ENCODE measurements at places on chromosomes 4 and X.

- no peak for DNase-seq
Observed at GRCh38 chr4:39732728-39733127, 34.8 kb downstream of the UBE2K start.

DNA sequence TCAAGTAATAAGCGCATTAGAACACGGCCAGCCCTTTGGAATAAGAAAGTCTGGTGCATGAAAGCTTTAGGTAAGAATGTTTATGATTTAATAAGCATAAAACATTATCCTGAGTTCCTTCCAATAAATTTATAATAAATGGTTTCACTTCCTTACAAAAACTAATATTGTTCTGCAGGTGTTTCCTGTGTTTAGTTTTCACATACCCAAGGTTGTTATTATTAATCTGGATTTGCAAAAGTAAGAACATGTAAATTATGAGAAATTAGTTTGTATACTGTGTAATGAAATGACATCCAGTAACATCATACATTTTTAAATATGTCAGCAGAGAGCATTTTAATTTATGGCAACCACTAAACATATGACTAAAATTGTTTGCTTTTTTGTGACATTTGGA, 72.1 kb downstream of the BANK1 start:
- no peak for DNase-seq

- peak; percentile 18 for DNase-seq
Observed at GRCh38 chr4:113901994-113902787, 77.3 kb downstream of the ARSJ start.

DNA sequence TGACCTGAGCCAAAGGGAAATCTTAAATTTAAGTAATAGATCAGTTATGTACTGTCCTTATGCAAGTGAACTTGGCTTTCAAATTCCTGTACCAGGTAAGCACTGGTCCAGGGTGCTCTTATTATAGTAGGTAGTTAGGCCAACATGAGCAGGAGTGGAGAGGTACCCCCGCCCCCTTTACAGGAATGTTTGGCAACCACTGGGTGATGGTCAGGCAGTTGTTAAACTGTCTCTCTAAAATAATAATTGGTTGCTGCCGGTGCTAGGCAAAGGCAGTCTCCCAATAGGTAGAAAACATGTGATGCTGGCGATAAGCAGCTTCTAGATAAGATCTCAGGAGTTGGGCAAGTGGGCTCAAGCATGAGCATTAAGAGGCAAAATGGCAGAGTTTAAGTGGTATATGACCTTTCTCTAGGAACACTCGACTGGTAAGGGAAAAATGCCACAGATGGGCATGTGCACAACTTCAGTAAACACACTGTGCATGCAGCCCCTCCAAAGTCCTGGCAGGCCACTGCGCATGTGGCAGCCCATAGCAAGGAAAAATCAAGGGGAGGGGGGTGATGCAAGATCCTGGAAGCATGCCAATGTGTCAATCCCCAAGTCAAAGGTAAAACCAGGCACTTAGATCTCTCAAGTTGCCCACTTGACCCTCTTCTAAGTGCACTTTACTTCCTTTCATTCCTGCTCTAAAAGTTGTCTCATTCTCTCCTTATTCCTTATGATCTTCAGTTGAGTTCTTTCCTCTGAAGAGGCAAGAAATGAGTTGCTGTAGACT, 1239.7 kb downstream of the C4orf33 start:
- no peak for DNase-seq

GRCh38 chr4:173365359-173365996, 5.3 kb upstream of the SAP30 start:
- no peak for DNase-seq

DNA sequence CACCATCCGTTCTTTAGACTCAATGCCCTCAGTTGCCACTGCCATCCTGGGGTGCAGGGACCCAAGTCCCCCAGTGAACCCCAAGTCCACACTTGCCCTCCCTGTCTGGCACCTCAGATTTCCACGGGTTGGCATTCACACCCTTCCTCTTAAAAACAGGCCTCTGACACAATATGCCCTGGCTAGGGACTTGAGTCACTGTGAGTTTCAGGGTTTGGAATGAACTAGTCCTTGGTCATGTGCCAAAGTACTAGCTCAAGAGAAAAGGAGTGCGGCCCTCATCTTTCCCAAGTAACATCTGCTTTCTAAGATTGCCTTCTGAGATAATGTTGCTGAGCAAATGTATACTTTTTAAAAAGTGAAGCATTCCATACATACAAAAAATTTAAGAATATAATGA, 134.0 kb downstream of the MID1 start:
- no peak for DNase-seq

DNA sequence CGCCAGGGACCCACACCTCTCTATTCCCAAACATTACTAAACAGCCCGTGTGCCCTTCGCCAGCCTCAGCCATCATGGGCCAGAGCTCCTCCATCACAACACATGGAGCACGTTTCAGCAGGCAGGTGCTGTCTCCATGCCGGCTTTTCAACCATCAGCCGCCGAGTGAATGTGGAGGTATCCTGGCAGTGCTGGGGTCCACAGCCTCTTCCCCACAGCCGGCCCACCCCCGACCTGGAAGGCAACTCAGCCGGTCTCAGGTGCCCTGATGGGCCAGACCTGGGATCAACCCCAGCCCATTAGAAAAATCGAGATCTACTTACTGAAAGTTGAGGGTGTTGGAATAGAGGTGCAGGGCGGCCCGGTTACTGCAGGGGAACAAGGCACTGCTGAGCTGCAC, 3.1 kb downstream of the NAA10 start:
- DNase-seq = no peak

GRCh38 chr4:7843831-7844593, 95.6 kb downstream of the AFAP1 start:
- DNase-seq = peak; percentile 58

DNA sequence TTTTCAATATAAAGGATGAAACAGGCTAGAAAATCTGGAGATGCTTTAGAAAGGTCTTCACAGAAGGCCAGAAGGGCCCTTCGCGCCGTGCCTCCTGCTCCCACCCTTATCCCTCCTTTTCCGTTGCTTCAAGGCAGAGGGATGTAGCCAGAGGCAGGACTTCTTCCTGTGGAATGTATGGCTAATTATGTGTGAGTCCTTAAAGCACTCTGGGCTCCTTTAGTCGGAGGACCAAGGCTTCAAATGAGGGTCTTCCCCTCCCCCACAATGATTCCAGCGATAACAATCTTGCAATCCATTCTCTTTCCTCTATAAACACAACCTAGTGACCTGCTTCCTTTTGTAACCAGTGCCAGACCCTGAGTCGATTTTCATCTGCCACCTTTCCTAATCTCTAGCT, 103.5 kb downstream of the GPC3 start:
- DNase-seq = no peak

GRCh38 chr4:58761563-58761962, 1651.4 kb upstream of the IGFBP7 start:
- DNase-seq = no peak

GRCh38 chr4:138775890-138776289, 239.7 kb upstream of the NOCT start:
- DNase-seq = no peak

DNA sequence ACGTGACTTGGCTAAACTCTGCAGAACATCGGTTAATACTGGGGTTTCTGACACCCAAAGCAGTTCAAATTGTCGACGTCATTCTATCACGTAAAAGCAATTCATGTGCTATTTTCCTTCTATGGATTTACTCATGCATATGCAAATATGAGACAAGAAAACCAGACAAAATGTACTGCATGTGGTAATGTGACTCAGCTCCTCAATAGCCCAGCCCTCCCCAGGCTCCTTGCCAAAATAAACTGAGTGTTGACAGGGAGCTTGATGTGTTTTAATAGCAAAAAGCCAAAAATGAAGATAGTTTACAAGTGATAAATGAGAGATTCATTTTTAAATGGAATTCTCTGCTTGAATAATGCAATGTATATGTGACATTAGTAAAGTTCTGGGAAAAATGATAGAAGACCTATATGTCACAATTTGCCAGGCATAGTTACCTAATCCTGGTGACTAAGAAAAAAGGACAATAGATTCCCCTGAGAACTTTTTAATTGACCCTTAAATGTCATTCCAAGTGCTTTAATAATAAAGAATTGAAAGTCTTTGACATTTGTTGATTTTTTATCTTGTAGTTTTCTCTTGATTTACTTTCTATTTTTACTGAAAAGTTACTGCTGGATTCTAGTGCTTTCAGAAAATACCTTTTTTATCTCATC, 1700.6 kb upstream of the TENM3 start:
- DNase-seq = no peak

DNA sequence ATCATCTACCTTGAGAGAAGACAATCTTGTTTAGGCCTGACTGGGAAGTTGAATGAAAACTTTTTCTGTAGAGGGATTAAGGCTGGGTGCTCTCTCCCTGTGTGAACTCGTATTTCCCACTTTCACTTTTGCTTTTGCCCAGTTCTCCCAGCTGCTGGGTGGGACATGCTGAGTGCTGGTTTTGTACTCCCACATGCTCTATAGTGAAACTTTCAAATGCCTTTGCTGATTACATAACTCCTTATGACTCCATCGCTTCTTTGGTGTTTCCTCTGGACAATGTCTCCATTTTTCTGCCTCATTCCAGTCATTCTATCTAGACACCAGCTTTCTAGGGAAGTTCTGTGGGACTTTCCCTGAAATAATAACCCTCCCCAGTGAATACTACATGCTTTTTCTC, 100.5 kb downstream of the CLNK start:
- DNase-seq = no peak

GRCh38 chr4:53371843-53372521, 5.5 kb upstream of the FIP1L1 start:
- no peak for DNase-seq

DNA sequence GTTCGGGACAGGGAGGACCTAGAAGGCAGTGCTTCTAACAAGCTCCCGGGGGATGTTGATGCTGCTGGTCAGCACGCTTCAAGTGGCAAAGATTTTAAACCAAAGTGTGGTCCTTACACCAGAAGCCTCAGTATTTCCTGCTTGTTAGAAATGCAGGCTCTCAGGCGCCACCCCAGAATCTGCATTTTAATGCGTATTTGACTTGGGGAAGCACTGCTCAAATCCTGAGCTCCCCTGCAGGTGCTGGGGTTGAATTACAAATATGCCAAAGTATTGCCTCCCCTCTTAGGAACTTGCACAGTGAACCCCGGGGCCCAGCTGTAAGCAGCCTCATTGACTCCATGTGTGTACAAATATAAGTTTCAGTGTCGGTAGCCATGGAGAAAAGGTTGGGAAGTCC, 70.8 kb upstream of the RAI2 start:
- DNase-seq = no peak

DNA sequence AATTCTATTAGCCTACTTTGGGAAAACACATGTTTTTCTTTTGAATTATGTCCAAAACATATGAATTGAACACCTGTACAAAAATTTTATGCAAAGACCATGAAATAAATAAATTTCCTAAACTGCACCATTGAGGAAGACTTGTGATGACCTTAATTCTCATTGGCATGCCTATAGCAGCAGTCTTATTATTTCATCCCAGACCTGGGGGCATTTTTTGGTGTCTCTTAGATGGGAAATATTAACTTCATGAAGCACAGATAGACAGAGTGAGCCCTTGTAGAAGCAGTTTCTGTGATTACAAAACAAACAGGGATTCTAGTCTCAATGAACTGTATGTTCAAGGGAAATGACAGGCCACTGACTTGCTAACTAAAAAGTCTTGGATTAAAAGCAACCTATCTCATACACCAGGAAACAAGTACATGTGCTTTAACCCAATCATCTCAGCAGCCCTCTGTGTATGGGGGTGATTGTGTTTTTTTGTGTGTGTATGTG, 32.0 kb upstream of the HPGD start:
- DNase-seq = no peak

DNA sequence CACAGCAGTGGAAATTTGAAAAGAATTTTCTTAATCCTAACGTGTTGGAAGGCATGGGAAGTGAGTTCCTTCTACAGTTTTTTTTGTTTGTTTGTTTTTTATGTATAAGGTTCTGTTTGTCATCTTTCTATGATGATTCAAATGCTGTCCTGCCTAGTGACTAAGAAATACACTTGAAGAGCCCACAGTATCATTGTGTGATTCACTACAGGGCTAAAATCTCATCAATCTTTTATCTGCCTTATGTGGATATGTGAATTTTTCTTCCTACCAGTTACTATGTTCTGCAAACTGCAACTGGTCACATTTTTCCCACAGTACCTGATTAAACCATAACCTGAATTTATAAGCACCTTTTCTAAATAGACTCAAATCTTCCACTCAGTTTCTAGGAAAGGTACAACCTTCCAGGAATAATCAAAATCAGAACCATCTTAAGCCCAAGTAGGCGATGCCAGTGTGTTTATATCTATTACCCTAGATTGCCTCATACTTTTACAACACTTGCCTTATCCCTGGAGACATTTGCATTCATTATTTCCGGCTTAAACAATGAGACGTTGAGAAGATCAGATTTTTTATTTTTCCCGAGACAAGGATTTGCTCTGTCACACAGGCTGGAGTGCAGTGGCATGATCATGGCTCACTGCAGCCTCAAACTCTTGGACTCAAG, 214.6 kb upstream of the GALNT7 start:
- no peak for DNase-seq

- DNase-seq = no peak
Observed at GRCh38 chrX:13511241-13511943, 58.0 kb upstream of the EGFL6 start.

DNA sequence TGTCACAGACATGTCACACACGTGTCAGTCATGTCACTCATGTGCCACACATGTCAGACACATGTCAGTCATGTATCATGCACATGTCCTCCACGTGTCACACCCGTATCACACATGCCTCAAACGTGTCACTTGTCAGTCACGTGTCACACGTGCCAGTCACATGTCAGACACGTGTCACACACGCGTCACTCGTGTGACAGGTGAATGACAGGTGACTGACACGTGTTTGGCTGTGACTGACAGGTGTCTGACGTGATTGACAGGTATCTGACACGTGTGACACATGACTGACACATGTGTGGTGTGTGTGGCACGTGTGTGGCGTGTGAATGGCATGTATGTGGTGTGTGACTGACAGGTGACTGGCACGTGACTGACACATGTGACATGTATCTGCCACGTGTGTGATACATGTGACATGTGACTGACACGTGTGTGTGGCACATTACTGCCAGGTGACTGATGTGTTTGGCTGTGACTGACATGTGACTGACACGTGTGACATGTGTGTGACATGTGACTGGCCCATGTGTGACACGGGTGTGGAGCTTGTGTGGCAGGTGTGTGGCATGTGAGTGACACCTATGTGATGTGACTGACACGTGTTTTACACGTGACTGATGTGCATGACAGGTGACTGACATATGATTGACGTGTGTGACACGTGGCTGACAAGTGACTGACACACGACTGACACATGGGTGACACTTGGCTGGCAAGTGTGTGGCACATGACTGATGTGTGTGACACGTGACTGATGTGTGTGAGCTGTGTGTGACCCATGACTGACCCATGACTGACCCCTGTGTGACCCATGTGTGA, 90.7 kb upstream of the GPC3 start:
- no peak for DNase-seq

DNA sequence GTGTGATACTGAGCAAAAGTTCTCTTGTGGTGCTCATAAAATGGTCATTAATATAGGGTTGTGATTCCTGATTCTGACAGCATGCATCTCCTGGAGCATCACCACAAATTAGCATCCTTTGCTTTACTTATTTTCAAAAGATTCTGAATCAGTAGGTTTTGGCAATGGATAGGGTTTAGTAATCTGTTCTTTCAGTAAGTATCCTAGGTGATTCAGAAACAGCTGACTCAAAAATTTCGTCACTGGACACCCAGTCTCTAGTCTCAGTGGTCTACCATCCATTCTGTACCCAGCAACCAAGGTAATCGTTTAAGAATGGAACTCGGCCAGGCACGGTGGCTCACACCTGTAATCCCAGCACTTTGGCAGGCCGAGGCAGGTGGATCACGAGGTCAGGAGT, 4.1 kb downstream of the CBLL2 start:
- DNase-seq = no peak
